CD4-positive, CD25-positive, alpha-beta regulatory T cell (primary cell): ENCODE measurements at places on chromosomes 16 and 17. TPM values are rescaled to one million over a fixed set of nuclear protein-coding genes. Genes with fewer than 3 reads are reported as not detected.

GRCh38 chr16:51449441-51449840, 298.4 kb upstream of the SALL1 start:
- H3K36me3 ChIP-seq: no peaks in the 10 kb centered on the region
- no peaks in the 10 kb centered on the region for H3K4me1 ChIP-seq
- DNase-seq: no peak
- H3K4me3 ChIP-seq: no peak overlapping the region

DNA sequence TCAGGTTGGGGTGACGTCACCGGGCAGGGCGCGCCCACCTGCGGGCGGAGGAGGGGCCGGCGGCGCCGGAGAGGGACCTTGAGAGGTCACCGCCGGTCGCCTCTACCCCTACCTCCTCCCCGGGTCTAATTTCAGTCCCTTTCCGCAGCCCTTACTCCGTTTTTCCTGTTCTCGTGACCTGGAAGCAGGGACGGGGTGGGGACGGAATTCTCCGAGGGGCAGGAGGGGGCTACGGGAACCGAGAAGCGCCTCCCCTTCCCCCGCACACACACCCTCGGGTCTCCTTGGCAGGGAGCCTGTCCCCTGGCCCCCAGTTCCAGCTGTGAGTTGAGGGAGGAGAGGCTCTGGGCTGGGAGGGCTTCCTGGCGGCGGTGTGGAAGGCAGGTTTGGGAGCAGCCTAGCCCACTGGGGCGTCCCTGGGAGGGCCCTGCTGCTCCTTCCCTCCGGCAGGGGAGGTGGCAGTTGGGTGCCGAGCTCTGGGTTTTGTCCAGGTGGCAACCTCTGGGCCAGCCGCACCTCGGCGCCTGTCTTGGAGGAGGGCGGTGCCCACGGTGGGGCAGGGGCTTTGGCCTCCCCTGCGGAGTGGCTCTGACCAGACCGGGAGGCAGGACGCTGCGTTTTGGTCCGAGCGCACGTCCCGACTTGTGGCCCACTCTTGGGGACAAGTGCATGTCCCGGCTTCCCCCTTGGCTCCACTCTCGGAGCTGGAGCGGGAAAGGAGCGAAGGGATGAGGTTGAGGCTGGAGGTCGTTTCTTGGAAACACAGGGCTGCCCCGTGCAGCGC, 773 bp downstream of the SYNGR3 start:
- H3K27me3 ChIP-seq: peaks cover 6% of the 10 kb centered on the region
- peaks cover 20% of the 10 kb centered on the region for H3K4me1 ChIP-seq
- H3K36me3 ChIP-seq: no peaks in the 10 kb centered on the region
- no peak for DNase-seq
- H3K27ac ChIP-seq: no peak overlapping the region
- H3K4me3 ChIP-seq: peak overlapping the region; percentile 48

- no peak overlapping the region for H3K27ac ChIP-seq
- H3K4me1 ChIP-seq: no peaks in the 10 kb centered on the region
Observed at GRCh38 chr17:21177401-21177800, 36.6 kb downstream of the TMEM11 start.

- H3K27me3 ChIP-seq: no peaks in the 10 kb centered on the region
- no peak overlapping the region for H3K27ac ChIP-seq
- H3K36me3 ChIP-seq: peaks cover 81% of the 10 kb centered on the region
- H3K4me3 ChIP-seq: no peak overlapping the region
- no peak for DNase-seq
Observed at GRCh38 chr17:76720211-76720610, 6.2 kb downstream of the JMJD6 start.

The CD300E gene
- not detected for total RNA-seq

- no peaks in the 10 kb centered on the region for H3K4me1 ChIP-seq
- no peak overlapping the region for H3K27ac ChIP-seq
- no peak for DNase-seq
Observed at GRCh38 chr16:66370786-66371684, 4.5 kb downstream of the CDH5 start.
